ENCODE measurements at places on chromosomes 7 and 10. TPM values are rescaled to one million over a fixed set of nuclear protein-coding genes. Genes with fewer than 3 reads are reported as not detected.
A peak's percentile ranks its signal among the peaks of the same experiment; 100 is the strongest.

DNA sequence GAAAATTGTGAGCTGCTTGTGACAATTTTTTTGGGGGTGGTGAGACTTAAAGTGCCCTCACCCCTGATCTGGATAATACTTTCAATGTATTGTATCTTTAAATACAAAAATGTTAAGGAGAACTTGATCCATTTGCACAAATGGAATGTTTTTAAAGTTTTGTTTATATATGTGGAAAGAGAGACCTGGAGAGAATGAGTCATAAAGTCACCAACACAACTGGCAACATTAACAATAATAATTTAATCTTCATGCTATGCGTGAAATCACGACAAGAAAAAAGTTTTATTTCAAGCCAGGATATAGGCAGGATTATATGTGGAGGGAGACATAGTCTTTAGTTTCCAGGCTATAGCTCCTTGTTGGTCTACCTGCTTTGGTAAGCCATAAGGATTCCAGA is 537.5 kb downstream of the GPAM start:
- no peak for DNase-seq

- no peak for DNase-seq
These were observed 107.6 kb upstream of the AFAP1L2 start for GRCh38 chr10:114511881-114512280.

DNA sequence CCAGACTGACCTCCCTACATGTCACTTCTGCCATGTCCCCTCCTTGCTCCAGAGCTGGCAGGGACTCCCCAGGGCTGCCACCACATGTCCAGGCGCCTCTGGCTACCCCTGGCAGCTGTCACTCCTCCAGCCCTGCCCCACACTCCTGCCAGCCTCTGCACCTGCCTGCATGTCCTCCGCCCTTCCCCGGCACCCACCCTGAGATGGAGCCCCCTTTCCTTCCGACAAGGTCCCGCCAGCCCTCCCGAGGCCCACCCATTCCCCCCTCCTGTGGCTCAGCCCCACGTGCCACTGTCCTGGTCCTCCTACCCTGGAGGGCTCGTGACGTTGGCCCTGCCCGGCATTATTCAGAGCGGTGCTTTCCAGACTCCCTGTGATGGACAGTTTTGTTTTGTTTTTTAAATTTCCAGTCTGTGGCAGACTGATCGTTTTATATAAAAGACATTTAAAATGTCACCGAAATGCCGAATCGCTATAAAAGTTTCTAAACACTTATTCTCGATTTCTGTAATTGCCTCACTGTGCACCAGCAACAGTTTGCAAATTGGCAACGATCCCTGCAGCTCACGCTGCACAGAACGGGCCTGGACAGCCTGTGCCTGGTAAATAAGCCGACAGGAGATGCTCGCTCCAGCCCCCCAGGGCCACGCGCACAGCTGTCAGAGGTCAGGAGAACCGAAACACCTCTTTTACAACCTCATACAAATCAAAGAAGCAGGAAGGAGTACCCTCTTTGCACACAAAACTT is 111.1 kb upstream of the SH2B2 start:
- DNase-seq: peak; percentile 54

DNA sequence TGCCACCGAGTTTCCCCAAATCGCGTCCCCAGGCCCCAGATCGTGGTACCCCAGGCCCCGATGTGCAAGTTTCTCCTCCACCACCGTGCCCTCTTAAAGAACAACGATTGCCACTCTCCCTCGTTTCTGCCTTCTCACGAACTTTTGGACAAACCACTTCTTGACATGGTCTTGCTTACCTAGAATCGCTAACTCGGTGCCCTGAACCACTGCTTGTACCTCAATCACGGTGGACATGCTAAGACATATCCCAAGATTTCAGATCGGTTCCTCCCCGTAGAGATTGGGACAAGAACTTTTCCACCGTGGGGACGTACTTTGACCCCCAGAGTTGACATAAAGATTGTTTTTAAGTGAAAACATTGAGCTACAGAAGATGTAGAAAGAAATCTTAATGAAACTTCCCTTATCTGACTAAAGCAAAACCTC is 477 bp upstream of the ZC3HAV1 start:
- no peak for DNase-seq

GRCh38 chr7:94398841-94399240 is 4.1 kb downstream of the COL1A2 start:
- no peak for DNase-seq

GRCh38 chr10:128568990-128569945 is 443.0 kb upstream of the MKI67 start:
- DNase-seq: no peak

GRCh38 chr10:19245889-19246752 is 197.5 kb downstream of the MALRD1 start:
- DNase-seq: no peak

DNA sequence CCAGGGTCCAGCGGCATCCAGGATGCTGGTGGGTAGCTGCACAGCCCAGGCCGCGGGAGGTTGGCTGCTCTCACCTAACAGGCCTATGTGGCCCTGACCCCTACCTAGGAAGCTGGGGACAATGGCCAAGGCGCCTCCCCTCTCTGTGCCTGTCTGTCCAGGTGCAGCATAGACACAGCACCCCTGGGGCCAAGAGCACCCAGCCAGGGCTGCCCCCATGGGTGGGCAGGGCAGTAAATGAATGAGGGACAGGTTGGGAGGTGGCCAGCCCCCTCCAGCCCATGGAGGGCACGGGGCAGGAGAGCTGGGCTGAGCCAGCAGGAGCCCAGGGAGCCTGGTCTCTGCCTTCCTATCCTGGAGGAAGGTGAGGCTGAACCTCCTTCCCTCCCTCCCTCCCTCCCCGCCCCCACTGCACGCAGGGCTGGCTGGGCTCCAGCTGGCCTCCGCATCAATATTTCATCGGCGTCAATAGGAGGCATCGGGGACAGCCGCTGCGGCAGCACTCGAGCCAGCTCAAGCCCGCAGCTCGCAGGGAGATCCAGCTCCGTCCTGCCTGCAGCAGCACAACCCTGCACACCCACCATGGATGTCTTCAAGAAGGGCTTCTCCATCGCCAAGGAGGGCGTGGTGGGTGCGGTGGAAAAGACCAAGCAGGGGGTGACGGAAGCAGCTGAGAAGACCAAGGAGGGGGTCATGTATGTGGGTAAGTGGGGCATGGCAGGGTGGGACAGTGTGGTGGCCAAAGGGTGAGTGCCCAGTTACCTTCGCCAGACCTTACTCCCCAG is at the start of gene SNCG:
Gene SNCG (plus strand): TSS at position 484 of the 785 bp plus-strand sequence. CDS start 99 bp downstream, at position 583.
- DNase-seq: no peak

DNA sequence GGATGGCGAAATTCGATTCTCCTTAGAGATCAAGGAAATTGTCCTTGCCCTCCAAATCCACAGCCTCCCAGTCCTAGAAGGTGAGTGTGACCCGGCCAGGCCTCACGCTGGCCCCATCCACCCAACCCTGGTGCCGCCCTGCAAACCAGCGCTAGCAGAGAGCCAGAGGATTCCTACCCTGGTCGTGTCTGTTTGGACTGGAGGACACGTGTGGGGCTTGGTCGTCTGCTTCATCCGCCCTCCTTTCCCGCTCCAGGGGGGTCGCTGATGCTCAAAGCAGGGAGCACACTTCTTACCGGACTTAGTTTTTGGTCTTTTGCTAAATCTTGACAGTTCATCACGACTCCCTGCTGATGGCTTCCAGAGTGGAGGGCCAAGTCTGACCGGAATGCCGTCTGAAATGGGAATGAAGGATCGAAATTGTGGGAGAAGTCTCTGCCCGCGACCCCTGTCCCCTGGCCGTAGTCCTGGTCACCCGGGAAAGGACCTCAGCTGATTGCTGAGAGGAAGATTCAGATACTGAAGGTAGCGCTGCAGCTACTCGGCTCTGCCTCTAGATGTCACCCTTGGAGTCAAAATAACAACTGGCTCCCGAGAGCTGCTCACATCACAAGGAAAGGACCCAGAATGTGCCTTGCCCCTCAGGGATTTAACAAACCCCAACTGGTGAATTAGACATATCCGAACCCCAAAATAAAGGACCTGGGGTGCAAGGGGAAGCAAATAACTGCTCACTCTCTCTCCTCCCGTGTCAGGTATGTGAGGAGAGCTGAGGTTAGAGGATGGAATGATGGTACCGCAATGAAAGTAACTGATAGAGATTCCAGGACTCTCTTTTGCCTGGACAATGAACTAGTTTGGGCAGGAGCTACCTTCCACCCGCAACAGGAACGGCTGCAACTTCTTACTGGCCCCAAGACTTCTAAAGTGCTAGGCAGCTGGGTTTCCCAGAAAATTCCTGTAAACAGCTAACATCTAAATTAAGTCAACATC is 23.5 kb upstream of the ORC5 start:
- peak; percentile 25 for DNase-seq

GRCh38 chr7:132537456-132538145 is 38.7 kb downstream of the PLXNA4 start:
- no peak for DNase-seq

DNA sequence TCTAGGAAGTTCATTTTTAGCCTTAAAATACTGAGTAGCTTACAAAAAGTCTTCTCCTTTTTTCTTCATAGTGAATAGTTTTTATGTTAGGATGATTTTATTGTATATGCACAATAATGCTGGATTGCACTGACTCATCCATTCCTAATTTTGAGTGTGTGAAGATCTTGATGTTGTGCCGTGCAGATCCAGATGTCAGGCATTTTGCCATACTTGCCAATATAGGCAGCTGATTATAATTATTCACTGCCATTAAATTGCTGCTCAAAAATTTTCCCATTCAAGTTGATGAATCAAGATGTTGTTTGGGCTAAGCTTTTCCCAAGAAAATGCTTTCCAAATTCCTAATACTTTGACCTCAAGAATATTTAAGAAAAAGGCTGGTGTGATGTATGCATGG is 218.3 kb downstream of the AHR start:
- DNase-seq: no peak

GRCh38 chr7:156897673-156898072 is 4.7 kb upstream of the LMBR1 start:
- DNase-seq: no peak

- no peak for DNase-seq
These were observed 36.8 kb upstream of the ADAM12 start for GRCh38 chr10:126425032-126425431.

DNA sequence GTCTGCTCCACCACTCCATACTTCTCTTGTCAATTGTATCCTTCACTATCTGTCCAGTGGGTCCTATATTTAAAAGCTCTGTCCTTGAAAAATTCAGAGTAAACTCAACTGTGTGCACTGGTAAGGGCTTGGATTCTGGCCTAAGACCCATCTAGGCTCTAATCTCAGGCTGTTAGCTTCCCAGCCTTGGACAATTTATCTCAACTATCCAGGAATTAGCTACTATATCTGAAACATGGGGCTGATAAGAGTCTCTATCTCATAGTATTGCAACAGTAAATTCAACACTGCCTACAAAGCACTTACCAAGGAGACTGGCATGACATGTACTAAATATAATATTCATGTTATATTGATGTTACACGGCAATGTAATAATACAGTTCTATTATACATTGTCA is 303.4 kb downstream of the XPNPEP1 start:
- DNase-seq: no peak

DNA sequence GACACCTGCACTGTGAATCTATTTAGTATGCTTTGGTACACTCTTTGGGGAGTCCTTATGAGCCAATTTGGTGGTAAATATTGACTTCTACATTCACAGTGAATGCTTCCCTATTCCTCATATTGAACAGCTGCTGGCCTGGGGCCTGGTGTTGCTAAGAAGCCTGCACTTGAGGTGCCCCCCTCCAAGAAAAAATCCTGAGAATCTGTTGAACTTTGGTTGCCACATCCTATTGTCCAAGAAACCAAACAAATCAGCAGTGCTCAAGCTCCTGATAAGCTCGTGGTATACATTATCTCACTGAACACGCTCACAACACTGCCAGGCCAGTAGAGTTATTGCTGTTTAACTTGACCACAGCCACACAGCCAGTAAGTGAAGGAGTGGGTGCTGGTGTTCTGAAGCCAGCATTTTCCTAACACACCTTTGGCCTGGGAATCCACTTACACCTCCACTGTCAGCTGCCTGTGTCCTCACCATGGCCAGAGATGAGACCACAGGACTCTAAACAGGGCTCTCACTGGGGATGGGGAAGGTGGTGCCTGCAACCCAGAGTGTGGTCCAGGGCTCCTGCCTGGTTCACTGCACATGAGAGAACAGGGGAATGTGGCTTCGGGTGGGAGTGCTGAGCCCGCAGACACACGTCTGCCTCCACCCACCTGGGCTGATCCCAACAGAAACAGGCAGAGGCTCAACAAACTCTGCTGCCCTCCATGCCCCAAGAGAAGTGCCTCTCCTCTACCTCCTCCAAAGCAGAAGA is 6.7 kb downstream of the DDC start:
- DNase-seq: no peak

GRCh38 chr7:2909471-2910039 is 65.4 kb upstream of the GNA12 start:
- no peak for DNase-seq

DNA sequence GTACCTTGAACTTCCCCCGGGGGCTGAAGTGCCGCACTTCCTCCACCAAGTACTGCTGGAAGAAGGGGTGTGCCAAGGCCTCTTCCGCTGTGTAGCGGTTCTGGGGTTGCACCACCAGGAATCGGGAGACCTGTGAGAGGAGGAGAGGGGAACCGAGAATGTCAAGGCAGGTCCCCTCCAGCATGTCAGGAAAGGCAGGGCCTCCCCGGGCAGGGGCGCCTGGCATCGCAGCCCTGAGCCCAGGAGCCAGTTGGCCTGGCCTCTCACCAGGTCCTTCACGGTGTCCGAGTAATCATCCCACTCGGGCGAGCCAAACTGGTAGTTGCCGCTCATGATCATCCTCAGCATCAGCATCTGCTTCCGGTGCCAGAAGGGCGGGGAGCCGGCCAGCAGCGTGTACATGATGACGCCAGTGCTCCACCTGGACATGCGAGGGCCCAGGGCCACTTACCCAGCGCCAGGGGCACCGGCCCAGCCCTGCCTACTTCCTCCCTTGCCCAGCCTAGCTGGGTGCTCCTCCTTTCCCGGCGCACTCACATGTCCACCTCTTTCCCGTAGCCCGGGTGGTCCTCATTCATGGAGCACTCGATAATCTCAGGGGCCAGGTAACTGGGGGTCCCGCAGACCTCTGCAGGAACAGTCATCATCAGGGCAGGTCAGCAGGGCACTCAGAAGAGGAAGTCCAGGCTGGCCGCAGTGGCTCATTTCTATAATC is 11.0 kb downstream of the PHKG1 start:
- no peak for DNase-seq

GRCh38 chr10:32226624-32227023 is 120.3 kb downstream of the EPC1 start:
- no peak for DNase-seq

- no peak for DNase-seq
These were observed 335.2 kb upstream of the SEMA3D start for GRCh38 chr7:85522070-85522469.

DNA sequence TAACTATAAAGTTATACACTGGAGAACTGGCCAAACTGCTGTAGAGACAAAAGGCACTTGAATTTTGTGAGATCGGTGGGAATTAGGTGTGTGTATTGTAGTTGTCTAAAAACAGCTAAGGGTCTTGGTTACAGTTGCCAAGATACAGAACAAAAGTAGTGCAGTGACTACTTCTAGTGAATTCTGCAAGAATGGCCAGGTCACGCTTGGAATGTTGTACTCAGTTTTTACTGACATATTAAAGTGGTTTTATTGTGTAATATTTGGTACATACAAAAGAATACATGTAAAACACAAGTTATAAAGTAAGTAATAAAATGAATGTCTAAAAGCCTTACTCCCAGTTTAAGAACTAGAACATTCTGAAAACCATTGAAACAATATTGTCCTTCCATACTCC is 42.4 kb downstream of the PRPF18 start:
- no peak for DNase-seq

Gene GIMAP4
- total RNA-seq: 11.0 TPM

Gene SDHAF3
- 13.9 TPM for total RNA-seq

Gene SPAG6
- total RNA-seq: 20.3 TPM

Gene SPDYE2B
- not detected for total RNA-seq

Gene HECW1
- 10.3 TPM for total RNA-seq

Gene MBL2
- total RNA-seq: not detected

Gene EN2
- not detected for total RNA-seq

Data from prostate gland (tissue), 2 donors.